Hematopoietic multipotent progenitor cell treated with erythropoietin and hydrocortisone succinate and interleukin-3 and kit ligand, for 8 days (in vitro differentiated cells): ENCODE measurements at places on chromosomes 7 and 10.

DNA sequence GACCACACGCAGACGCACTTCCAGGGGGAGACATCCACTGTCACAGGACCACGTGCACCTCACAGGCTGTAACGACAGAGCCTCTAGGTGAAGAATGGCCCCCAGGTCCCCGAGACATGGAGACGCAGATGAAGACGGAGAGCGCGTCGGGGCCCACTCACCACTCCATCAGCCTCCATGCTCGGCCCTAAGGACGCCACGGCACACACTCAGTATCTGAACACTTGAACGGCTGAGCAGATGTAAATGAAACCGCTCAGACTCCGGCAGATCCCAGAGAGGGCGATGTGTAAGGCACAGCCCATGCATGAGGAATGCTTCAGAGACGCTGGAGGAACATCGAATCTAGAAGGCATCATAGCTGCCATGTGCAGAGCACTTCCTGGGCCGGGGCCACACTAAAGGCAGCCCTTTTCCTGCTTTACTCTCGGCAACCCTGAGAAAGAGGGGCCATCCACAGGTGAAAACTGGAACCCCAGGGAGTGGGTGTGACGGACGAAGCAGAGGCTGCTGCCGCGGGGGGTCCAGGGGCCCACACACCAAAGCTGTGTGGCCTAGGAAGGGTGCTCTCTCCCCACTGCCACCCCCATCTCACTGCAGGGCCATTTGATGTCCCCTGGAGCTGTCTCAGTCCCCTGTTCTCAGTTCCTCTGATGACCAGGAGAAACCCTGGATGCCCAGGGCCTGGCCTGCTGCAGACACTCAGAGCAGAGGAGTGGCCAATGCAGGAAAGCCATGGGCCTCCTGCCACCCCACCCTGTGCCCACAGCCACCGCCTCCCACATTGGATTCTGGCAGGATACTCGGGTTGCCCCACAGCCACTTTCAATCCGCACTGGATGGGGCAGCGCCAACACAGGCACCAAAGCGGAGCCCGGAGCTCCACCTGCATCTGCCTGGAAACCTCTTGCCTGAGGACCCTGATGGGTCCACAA is 253.8 kb downstream of the MAD1L1 start:
- no peak for DNase-seq

- DNase-seq, result peak; percentile 71
Observed at GRCh38 chr7:115023219-115023618, 101.3 kb downstream of the MDFIC start.

- no peak for DNase-seq
Observed at GRCh38 chr7:875051-875450, 1.3 kb upstream of the GET4 start.

GRCh38 chr10:42981358-42982236 is 95.3 kb upstream of the RET start:
- DNase-seq, result no peak

- no peak for DNase-seq
Observed at GRCh38 chr10:131063311-131063710, 248.2 kb downstream of the TCERG1L start.

GRCh38 chr7:77235276-77235675 is 35.7 kb upstream of the FGL2 start:
- DNase-seq, result no peak

DNA sequence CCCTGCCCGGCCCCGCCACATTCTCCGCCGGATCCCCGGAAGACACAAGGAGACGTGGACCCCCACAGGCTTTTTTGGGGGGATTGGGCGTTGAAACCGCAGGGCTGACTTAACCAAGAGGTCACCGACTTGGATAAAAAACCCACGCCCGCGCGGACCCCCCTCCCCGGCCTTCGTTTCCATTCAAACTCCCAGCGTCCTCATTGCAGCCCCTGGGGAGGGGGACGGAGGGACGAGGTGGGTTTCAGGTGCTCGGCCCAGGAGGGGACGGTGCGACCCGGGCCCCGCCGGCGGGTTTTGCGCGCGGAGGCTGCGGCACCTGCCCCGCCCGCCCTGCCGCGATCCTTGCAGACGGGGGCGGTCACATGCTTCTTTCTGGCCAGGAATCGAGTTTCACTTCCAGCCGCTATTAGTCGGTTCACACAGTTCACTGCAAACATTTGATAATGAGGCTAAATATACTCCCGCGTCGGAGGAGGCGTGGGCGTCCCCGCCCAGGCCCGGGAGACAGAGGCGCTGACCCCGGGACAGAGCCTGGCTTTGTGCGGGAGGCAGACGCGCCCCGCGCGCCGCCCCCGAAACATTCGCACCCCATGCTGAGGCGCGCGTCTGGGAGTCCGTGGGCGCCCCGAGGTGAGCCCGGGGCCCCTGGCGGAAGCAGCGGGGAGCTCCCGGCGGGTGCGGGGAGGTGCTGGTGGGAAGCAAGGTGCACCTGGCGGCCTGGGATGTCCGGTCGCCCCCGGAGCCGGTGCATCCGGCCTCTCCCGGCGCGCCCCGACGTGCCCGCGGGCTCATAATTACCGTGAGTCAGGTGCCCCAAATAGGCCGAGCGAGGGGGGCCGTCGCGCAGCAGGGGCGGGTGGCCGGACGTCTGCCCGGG is 2.7 kb upstream of the PDGFA start:
- DNase-seq, result peak; percentile 77

GRCh38 chr7:232410-233248 is 40.3 kb downstream of the FAM20C start:
- DNase-seq, result no peak

DNA sequence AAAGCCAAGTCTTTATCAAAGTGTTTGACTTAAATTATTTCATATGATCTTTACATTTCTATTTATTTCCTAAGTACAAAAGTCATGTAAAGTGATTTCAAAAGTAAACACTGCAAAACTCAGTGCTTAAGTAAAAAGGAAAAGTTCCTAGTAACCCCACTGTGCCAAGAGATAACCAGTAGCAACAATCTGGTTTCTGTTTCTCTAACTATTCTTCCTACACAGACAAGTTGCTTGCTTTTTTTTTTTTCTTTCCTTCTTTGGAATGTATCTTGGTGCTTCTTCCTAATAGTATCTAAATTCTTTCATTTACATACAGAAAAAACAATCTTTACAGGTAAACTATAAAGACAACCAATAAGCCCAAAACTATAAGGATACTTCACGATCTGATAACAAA is 3.1 kb downstream of the JCAD start:
- no peak for DNase-seq

- peak; percentile 37 for DNase-seq
Observed at GRCh38 chr7:6636741-6637543, at the start of gene ZNF316. ZNF316 (plus strand) TSS chr7:6637318; CDS start chr7:6642410, 5,092 bp downstream.

GRCh38 chr10:129784291-129784690 is 179.8 kb downstream of the EBF3 start:
- DNase-seq, result no peak

DNA sequence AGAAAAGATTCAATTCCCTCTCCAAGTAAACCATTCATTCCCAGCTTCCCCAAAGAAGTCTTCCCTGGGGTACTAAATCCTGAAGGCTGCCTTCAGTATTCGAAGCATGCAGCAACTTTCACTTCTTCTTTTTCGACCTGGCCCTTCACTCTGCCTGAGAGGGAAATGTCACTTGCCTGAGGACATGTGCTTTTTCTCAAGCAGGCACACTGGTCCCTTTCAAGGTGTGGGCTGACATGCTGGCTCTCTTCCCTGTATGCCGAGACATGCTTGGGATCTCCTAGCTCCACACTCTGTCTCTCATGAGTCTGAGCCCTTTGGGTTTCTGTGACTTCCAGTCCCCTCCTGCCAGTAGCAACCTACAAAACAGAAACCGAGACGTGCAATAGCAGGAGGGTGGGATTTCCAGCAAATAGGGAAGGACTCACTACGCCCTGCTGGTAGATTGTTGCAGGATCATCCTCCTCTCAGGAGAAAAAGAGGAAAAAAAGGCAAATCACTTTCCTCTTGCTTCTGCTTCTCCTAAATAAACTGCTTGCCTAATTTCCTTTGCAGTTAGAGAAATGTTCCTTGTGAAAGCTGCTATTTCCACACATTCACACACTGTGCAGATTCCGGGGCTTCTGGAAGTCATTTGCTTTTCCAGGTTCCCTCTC is 33.5 kb downstream of the FIGNL1 start:
- no peak for DNase-seq

DNA sequence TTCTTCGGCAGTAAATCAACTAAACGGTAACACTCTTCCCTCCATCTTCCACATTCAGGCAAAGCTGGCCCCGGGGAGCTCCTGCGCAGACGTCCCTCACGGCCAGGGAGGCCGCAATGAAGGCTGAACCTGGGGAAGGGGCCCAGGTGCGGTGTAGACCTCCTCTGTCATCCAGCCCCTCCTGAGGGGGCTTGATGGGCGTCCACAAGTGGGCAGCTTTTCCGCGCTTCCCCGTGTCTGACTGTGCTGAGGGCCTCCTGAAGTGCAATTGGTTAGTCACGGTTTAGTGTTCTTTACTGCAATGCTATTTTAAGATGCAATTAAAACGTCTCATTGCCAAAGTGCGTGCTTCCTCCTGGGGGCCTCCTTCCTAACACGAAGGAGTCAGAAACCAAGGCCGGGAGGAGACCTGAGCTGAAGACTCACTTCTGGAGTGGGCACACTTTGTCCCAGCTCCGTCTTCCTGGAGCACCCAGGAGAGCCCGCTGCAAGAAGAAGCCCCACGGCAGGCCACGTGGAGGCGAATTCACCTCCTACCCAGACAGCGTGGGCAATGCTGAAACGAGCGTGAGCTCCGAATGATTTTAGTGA is 173.3 kb downstream of the ELFN1 start:
- no peak for DNase-seq

DNA sequence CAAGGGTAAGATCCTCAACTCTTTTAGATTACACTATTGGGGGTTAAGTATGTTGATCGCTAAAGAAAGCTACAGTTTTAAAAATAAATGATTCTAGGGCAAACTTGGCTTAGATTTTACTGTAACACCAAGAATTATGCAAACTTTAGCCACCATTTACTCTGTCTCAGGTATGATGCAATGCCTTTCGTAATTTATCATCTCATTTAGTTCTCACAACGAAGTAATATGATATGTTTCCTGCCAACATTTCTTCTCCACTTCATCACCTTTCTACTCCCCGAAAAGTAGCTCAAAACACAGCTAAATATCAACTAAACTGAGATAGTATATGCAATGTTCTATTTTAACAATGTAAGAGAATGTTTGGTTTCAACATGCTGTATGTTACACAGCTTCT is 21.1 kb downstream of the FAM133B start:
- DNase-seq, result no peak

- no peak for DNase-seq
Observed at GRCh38 chr10:83357004-83357403, 782.3 kb upstream of the GHITM start.

GRCh38 chr7:13949939-13950338 is 39.5 kb downstream of the ETV1 start:
- DNase-seq, result no peak

- peak; percentile 84 for DNase-seq
Observed at GRCh38 chr10:72254813-72255568, 18.7 kb upstream of the DDIT4 start.

GRCh38 chr10:79342295-79342761 is 4.9 kb upstream of the PPIF start:
- DNase-seq, result no peak

DNA sequence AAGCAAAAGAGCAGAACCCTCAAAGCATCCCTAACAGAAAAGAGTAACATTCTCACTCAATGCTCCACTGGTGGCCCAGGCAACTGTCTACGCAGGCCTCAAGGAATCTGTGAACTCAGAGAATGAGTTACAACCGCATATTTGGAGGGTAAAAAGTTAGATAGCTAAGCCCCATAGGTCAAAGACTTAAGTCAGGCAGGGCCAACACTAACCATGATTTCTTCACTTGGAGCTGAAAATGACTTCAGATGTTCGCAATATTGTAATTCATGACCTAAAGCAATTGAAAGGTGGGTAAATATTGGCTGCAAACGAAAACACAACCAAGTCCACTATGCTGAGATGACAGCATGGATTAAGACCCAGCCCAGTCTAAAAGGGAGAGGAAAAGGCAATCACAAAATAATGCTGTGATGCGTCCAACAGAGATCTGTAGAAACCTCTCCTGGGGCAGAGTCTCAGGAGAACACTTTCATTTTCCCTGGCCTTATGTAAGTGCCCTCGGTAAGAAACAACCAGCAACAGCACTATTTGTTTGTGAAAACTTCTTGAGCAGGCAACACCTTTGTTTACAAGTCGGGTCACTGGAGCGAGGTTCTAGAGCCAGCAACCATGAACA is 176.5 kb downstream of the TNS3 start:
- no peak for DNase-seq

- peak; percentile 38 for DNase-seq
Observed at GRCh38 chr10:59240582-59241183, 64.2 kb downstream of the PHYHIPL start.

- DNase-seq, result no peak
Observed at GRCh38 chr10:2262333-2262732, 525.0 kb upstream of the ADARB2 start.

DNA sequence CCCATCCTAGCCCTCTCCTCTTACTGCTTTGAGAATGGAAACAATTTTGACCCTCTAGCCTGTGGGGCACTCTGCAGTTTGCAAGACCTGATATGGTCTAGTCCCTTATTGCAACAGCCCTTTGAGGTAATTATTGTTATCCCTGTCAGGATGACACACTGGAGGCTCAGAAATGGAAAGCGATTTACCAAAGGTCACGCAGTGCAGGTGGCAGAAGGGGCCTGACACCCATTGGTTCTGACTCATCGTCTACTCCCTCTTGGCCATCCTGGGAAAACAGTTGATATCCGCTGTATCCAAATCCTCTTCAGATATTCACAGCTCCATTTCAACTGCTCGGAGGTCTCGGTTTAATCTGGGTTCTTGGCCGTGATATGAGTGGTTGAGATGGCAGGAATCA is 44.7 kb upstream of the AQP1 start:
- no peak for DNase-seq

GRCh38 chr7:108211382-108212201 is 81.4 kb upstream of the LAMB4 start:
- peak; percentile 56 for DNase-seq

GRCh38 chr7:138627361-138627760 is 73.8 kb downstream of the SVOPL start:
- DNase-seq, result no peak

DNA sequence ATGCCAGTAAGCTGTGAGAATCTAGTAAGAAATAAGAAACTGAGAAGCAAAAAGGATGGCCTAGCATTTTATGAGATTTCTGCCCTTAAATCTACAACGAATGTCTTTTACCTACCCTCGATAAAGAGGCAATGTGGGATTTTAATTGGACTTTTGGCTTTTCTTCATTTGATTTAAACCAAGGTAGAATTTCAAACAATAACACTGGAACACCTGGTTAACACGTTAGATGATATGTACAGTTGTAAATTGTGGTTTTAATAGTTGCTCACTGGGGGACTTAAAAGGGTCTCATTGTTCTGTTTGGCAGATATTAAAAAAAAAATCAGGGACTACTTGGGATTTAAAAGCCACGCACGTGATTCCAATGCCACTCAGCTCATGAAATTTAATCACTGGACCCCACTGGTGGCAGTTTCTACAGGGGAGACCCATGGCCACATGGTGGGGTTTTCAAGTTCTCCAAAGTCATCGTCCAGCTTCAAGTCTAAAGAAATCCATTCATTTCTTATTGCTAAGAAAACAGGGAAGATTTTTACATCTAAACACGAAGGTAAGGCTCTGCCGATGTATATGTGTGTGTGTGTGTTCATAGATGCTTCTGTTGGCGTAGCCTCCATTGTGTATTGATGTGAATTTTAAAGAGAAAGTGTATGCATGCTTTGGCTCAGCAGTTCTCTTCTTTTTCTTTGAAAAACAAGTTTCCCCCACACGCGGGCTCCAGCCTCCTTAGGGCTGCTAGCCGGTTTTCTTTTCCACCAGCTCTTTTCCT is 588.6 kb upstream of the MKI67 start:
- no peak for DNase-seq
